ENCODE measurements at places on chromosomes 6 and 20. TPM values are rescaled to one million over a fixed set of nuclear protein-coding genes. Genes with fewer than 3 reads are reported as not detected.

The TMEM74B gene
- 0.37 TPM for total RNA-seq

The TINAG gene
- total RNA-seq = not detected

The SLC22A2 gene
- not detected for total RNA-seq

The TREM1 gene
- 0.15 TPM for total RNA-seq

The AMD1 gene
- 72.4 TPM for total RNA-seq

The MATN4 gene
- 1.9 TPM for total RNA-seq

The DPPA5 gene
- not detected for total RNA-seq

The BCAS1 gene
- total RNA-seq = not detected

The ULBP2 gene
- 5.6 TPM for total RNA-seq

The ECI2 gene
- 37.5 TPM for total RNA-seq

The PRELID3B gene
- total RNA-seq = 154 TPM

The SH3BGRL2 gene
- 2.2 TPM for total RNA-seq

The HLA-G gene
- not detected for total RNA-seq

The SAMD10 gene
- 1.9 TPM for total RNA-seq

The OLIG3 gene
- not detected for total RNA-seq

The PABPC1L gene
- 75.0 TPM for total RNA-seq

The MGME1 gene
- total RNA-seq = 19.8 TPM

The ULBP1 gene
- not detected for total RNA-seq

The SLC52A3 gene
- not detected for total RNA-seq

The ZBTB12 gene
- 6.4 TPM for total RNA-seq

The PREP gene
- 18.1 TPM for total RNA-seq

The HIVEP2 gene
- total RNA-seq = 3.8 TPM

The CALHM6 gene
- 0.82 TPM for total RNA-seq

The VIP gene
- not detected for total RNA-seq

The ZNF391 gene
- total RNA-seq = 3.7 TPM

The GDAP1L1 gene
- 0.48 TPM for total RNA-seq

The CYP39A1 gene
- 0.11 TPM for total RNA-seq

The PRR18 gene
- not detected for total RNA-seq

The RHAG gene
- total RNA-seq = not detected

The TSHZ2 gene
- 1.5 TPM for total RNA-seq

The DXO gene
- total RNA-seq = 23.9 TPM

The PRL gene
- total RNA-seq = not detected

The SYCP2 gene
- total RNA-seq = 1.5 TPM

The PSMG4 gene
- 56.0 TPM for total RNA-seq

The KCNS1 gene
- not detected for total RNA-seq

The LY6G6C gene
- not detected for total RNA-seq

The OPRM1 gene
- not detected for total RNA-seq

The TUBB1 gene
- total RNA-seq = 0.04 TPM

The KCNK16 gene
- total RNA-seq = not detected

The APMAP gene
- 88.8 TPM for total RNA-seq

The CD24 gene
- total RNA-seq = not detected

The RFX6 gene
- total RNA-seq = not detected

The ENPP4 gene
- 0.93 TPM for total RNA-seq

The MEP1A gene
- total RNA-seq = not detected

The LGSN gene
- not detected for total RNA-seq

The OR2J1 gene
- total RNA-seq = not detected

The HLA-DQA1 gene
- total RNA-seq = 1.9 TPM

Measured in A375 (cell line).